ENCODE measurements at places on chromosomes 2 and 18.

DNA sequence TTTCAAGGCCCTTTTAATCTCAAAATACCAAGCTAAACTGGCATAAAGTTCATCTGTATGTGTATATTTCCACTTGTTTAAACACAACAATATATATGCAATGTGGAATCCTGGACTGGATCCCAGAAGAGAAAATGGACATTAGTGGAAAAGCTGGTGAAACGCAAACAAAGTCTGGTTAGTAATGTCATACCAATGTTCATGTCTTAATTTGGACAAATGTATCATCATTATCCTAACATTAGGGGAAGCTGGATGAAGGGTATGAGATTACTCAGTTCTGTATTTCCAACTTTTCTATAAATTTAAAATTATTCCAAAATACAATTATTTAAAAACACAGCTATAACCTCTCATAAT, 3.8 kb downstream of the SP3 start:
- peak; percentile 38 for DNase-seq

DNA sequence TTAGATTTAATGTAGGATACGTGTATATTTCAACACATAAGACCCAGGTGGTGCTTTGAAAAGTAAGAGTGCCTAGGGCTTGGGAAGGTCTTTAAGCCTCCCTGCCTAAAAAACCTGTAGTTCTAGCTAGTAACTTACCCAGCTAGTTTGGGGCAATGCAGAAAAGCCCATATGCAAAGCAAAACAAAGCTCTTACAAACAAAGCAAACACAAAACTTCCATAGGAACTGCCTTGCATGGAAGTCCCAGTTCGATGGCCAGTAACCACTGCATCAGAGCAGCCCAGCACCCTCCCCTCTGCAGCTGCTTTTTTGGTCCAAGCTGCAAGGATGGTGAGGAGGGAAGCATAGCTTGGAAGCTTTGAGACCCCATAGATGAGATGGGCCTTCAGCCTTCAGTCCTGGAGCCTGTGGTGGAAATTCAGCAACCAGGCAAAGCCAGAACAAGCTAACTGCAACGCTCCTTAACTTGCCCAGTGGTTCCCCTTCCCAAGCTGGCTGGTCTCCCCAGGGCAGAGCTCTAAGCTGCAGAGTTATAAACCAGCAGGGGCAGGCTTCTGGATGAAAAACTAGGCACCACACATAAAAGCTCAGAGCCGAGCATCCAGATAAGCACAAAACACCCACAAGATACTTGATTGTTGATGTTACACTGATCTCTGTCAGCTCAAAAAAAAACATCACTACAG, 16.2 kb downstream of the C2orf76 start:
- no peak for DNase-seq

DNA sequence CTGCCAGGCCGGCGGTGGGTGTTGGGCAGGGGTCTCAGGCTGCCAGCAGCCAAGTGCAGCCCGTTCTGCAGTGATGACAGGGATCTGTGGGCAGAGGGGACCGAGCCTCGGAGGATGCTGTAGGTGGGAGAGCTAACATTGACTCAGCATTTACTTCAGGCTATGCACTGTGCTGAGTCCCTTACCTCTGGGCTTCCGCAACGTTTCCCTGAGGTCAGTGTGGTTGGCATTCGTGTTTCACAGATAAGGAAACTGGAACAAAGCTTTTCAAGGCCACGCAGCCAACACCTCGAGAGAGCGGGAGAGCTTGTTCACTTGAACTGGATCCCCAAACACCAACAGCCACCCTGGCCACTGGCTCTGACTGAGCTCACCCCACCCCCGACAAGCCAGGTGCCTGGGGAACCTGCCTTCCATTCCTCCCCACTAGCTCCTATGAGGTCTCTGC, 839 bp upstream of the GPR148 start:
- no peak for DNase-seq

DNA sequence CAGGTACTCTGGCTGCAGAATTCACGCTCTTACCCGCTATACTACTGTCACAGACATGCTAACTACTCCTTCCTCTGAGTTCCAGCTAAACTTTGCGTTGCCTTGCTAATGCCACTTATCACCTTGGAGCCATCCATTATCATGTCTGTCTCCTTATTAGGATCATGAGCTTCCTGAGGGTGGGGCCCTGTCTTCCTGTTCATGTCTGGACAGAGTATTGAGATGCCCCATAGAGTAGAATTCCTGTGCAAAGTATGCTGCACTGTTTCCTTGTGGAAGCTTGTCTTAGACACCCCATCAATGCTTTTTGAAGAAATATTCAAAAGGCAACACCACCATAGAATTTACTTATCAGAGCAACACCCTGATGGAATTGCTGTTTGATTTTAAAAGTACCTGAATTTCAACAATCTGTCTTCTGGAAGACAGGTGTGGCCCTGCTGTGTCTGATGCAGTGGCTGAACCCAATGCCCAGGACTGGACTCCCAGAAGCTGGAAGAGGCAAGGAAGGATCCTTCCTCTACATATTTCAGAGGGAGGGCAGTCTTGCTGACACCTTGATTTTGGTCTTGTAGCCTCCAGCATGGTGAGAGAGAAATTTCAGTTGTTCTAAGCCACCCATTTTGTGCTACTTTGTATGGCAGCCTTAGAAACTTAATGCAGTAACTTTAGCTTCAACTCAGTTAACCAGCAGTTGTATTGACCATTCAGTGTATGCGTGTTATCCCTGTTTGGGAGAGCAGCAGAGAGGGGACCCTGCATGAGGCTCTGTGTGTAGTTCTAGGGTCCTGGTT, 5.6 kb downstream of the LAMA3 start:
- no peak for DNase-seq

- no peak for DNase-seq
These were observed 495 bp upstream of the TTC32 start for GRCh38 chr2:19902216-19902740.

- DNase-seq = no peak
These were observed 42.7 kb downstream of the MBD5 start for GRCh38 chr2:148063633-148064032.
